ENCODE measurements at places on chromosomes 12 and 14.

- DNase-seq, result no peak
Measured at GRCh38 chr12:100234591-100235304, 32.1 kb downstream of the DEPDC4 start.

GRCh38 chr12:47868552-47869031 lies 36.2 kb downstream of the VDR start:
- no peak for DNase-seq

DNA sequence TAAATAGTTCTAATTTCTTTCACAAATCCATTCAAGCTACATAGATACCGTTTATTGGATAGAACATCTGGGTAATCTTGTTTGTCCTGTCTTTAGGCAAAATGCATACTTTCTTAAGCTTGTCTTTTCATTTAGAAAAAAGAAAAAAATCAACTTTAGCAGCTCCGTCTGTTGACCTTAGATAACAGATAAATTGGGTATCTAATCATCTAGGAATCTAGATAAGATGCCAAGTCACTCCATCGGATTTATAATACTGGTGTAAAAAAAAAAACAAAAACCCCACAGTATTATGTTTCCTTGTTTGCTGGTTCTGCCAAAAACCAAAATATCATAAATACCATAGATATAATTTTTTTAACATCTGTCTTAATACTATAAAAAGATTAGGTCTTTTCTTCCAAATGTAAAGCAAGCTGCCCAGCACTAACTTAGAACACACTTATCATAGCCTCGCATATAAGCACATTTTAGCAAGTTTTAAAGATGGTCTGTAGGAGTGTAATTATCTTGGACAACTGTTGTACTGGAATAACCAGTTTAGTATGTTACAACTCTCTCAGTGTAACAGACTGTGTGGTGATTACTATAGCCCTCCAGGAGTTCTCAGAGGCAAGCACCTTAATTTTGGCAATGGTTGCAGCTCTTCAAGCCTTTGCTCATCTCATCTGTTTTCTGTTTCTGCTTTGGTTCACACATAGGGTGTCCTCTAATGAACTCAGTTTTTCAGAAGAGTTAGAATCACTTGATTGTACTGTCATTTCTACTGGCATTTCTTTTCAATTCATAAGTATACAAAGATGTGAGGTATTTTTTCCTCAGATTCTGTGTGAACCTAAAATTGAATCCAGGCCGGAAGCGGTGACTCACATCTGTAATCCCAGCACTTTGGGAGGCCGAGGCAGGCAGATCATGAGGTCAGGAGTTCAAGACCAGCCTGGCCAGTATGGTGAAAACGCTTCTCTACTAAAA lies 83.1 kb downstream of the ANO6 start:
- no peak for DNase-seq

DNA sequence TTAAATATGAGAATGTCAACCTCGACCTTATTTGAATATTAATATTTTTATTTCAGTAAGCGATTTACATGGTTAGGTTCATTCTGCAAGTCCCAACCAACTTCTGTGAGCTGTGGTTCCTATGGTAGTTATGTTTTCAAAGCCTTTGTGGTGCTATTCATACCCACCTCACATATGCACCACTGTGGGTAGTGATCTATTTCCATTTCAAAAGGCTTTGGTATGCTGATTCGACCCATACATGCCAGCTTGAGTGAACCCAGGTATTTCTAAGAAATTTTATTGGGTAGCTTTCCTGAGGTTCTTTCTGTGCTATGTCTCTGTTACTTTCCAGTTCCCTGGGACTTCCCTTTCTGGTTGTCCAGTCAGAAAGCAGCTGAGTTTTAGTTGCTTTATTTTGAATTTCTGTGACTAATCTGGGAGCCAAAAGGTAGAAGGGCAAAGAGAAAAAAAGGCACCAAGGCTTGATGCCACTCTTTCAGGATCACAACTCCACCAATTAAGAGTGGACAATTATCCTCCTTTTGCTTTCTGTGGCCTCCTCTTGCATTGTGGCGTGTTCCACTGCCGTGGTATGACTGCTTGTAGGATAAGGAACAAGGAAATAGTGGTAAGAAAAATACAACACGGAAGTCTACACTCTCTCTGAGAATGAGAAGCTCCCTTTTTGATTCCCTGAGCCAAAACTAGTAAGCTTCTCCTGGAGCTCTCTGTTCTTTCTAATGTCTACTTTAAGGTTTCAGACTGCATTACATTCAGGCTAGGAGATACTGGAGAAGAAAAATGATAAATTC lies 729.1 kb downstream of the NOVA1 start:
- no peak for DNase-seq

DNA sequence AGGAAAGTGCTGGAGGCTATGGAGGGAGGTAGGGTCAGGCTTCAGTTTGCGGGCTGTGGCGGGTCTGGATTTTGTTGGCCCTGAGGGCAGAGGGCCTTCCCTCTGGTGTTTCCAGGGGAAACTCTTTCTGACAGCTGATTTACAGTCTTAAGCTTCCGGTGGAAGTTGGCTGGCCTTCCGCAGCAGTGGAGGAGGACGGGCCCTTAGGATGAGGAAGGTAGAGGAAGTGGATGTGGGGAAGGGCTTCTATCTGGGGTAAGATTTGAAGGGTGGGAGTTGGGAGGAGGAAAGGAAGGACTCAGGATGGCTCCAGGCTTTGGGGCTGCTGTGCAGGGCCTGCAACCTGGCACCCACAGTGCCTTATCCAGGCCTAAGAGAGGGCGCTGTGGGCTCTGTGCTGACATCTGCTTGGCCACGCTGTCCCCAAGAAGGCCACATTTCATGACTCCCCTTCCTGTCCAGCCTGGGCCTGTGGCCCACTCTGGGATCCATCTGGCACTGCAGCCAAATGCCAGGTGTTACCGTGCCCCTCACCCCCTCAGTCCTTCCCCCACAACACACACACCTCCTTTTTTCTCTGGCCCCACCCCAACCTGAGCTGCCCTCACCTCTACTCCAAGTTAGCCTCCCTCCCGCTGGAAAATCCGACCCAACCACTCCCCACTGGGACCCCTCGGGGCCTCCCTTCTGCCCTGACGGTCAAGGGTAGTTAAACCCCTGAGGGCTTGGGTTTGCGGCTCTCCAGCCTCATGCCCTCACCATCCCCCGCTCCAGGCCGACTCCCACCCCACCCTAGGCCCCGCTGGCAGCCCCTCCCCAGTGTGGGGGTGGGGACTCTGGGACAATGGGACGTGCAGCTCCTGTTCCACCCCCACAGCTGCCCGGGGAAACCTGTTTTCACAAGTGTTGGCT lies 7.7 kb upstream of the PPP1R13B start:
- DNase-seq, result no peak

DNA sequence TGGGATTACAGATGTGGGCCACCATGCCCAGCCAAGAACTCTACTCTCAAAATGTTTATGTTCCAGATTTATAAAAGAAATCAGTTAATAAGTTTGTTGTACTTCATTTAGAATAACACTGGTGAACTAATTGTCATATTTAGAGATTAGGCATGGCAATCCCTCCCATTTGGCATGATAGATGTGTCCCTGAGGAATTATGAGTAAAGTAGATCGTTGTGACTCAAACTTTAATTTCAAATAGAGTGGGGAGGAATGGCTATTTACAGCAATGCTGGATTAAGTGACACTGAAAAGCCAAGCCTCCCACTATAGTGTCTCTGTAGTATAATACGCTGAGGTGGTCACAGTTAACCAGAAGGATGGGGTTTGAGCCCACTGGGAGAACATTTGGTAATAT lies 39.3 kb upstream of the RTRAF start:
- no peak for DNase-seq

GRCh38 chr12:62028536-62028935 lies 231.7 kb upstream of the USP15 start:
- DNase-seq, result no peak

DNA sequence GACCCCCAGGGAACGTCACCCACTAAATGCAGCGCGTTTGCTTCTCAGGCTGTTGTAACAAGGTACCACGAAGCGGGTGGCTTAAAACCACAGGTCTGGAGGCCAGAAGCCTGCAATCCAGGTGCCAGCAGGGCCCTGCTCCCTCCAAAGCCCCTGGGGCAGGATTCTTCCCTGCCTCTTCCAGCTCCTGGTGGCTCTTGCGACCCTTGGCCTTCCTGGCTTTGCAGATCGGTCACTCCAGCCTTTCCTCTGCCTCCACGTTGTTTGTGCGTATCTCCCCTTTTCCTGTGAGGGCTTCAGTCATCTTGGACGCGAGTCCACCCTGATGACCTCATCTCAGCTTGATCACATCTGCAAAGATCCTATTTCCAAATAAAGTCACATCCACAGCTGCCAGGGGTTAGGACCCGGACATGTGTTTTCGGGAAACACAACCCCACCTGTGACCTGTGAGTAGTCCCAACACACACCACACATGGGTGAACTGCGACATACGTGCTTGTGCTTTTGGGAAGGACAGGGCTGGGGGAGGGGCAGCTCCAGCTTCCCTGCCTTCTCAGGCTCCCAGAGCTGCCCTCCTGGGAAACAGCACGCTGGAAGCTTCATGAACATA lies 114.5 kb upstream of the NCOR2 start:
- no peak for DNase-seq

GRCh38 chr12:133220521-133220920 lies 15.2 kb downstream of the ANHX start:
- DNase-seq, result no peak

GRCh38 chr14:64673748-64674147 lies 30.5 kb upstream of the PLEKHG3 start:
- no peak for DNase-seq

GRCh38 chr14:98564541-98564940 lies 707.5 kb downstream of the BCL11B start:
- DNase-seq, result no peak

- DNase-seq, result no peak
Measured at GRCh38 chr12:45088608-45089007, 37.7 kb upstream of the DBX2 start.

GRCh38 chr12:79776111-79776510 lies 85.3 kb upstream of the PAWR start:
- no peak for DNase-seq

DNA sequence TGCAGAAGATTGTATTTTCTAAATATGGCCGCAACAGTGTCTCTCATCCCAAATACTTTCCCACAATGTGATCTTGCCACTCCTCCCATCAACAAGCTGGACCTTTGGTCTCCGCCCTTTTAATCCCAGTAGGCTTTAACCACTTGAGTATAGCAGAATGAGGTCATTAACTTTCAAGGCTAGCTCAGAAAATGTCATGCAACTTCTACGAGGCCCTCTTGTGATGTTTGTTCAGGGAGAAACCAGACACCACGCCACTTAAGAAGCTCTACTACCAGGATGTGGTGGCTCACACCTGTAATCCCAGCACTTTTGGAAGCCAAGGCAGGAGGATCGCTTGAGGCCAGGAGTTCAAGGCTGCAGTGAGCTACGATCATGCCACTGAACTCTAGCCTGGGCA lies 20.1 kb upstream of the OR6J1 start:
- no peak for DNase-seq

GRCh38 chr14:93729993-93730392 lies 58.3 kb downstream of the PRIMA1 start:
- no peak for DNase-seq

- DNase-seq, result no peak
Measured at GRCh38 chr14:71203306-71203705, 296.0 kb downstream of the PCNX1 start.

GRCh38 chr12:57162553-57163125 lies 15.2 kb upstream of the LRP1-AS start:
- DNase-seq, result no peak

GRCh38 chr14:61227884-61228591 lies 53.1 kb downstream of the TMEM30B start:
- DNase-seq, result no peak

DNA sequence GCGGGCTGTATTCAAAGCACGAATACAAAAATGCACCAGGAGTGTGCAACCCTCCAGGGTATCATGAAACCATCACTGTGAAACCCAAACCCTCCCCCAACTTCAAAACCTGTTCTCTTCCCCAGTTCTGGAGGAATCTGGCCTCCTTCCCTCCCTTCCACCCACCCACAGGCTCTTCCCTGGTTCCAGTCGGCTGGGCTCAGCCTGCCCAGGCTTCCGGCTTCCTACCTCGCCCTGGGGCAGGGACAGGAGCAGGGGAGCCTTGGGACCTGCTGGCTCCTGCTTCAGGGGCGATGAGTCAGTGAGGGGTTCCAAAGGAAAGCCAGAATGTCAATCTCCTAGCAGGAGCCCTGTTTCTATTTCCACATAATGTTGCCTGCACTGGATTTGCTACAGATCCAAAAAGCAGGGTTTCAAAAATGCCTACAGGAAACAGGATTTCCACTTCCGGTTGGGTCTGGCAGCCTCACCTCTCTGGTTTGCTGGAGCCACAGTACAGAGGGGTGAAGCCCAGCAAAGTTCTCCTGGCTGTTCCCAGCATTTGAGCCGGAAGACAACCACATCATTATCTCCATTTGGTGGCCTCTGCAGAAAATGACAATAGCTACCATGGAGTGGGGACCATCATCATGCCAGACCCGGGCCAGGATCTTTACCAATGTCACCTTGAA lies 278.3 kb downstream of the DPF3 start:
- DNase-seq, result no peak

- DNase-seq, result no peak
Measured at GRCh38 chr12:68336889-68337303, 4.7 kb upstream of the MDM1 start.

DNA sequence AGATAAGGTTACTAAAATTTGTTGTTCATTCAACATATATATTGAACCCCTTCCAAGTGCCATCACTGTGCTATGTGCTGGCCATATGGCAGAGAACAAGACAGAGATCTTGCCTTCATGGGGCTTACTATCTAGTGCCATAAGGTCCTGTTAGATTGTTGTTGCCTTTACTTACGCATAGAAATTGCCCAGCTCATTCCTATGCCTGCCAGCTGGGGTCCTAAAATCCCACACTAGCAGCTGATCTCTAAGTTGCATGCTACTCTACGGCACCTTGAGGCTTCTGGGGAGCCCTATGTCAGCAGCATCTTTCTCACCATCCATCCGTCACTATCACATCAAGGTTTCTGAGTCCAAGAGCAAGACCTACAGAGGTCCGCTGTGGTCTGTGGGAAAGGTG lies 1.4 kb upstream of the KCNK10 start:
- no peak for DNase-seq

DNA sequence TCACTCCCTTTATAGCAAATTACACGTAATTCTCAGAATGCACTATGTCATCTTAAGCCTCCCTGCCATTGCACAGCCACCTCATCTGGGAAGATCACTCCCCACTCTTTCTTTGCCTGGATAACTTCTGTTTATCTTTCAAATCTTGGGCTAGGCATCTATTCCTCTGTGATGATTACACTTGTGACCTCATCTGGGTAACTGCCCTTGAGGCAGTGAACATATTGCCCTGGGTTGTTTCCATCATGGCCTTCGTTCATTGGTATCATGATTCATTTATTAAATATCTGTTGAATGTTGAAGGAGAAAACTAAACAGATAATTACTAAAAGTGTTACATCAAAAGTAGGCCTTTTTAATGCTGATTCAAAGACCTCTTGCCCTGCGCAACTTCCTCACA lies 26.2 kb upstream of the PDE3A start:
- DNase-seq, result no peak

DNA sequence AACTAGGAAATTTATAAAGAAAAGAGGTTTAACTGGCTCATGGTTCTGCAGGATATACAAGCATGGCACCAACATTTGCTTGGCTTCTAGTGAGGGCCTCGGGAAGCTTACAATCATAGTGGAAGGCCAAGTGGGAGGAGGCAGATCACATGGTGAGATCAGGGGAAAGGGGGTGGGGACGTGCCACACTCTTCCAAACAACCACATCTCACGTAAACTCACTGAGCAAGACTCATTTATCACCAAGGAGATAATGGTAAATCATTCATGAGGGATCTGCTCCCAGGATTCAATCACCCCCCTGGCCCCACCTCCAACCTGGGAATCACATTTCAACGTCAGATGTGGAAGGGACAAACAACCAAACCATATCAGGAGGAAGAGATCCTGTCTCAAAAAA lies 35.8 kb downstream of the NUMB start:
- no peak for DNase-seq
